ENCODE measurements at places on chromosomes 12 and 14. TPM values are rescaled to one million over a fixed set of nuclear protein-coding genes. Genes with fewer than 3 reads are reported as not detected.

Gene SINHCAF
- 86.3 TPM for total RNA-seq

Gene BDKRB1
- not detected for total RNA-seq

Gene WNT1
- total RNA-seq: 2.0 TPM

Gene TMEM116
- total RNA-seq: 26.2 TPM

Gene TTC8
- 2.2 TPM for total RNA-seq

Gene PLEKHD1
- total RNA-seq: 0.11 TPM

Gene SALL2
- 4.4 TPM for total RNA-seq

Gene SGPP1
- total RNA-seq: 15.7 TPM

Gene KRT79
- not detected for total RNA-seq

Gene MYH7
- total RNA-seq: not detected

Gene NGB
- total RNA-seq: not detected

Gene MSI1
- total RNA-seq: not detected

Gene ATP23
- total RNA-seq: 16.8 TPM

Gene B4GALNT3
- total RNA-seq: 4.3 TPM

Gene DPY19L2
- 7.6 TPM for total RNA-seq

Gene RTN1
- total RNA-seq: not detected

Gene AEBP2
- total RNA-seq: 62.7 TPM

Gene IL26
- total RNA-seq: not detected

Gene SERPINA12
- not detected for total RNA-seq

Gene PARP2
- 28.3 TPM for total RNA-seq

Gene COX8C
- not detected for total RNA-seq
